NCI-H1092 (cell line): ENCODE measurements at places on chromosomes 11 and 22.

- no peak for DNase-seq
Measured at GRCh38 chr11:487571-488021, 19.4 kb downstream of the RNH1 start.

- no peak for DNase-seq
Measured at GRCh38 chr11:22786475-22786874, 43.1 kb downstream of the SVIP start.

DNA sequence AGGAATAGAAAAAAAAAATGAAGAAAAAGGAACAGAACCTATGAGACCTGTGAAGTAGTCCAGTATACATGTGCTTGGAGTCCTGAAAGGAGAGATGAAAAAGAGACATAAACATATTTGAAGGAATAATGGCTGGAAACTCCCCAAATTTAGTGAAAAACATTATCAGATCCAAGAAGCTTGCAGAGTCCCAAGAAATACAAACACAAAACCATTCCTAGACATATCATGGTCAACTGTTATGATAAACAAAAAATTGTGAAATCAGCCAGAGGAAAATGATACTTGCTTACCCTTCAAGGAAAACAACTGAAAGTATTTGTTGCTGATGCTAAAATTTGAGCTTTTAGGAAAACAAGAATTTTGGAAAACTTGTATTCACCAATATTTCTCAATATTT lies 250.1 kb downstream of the DDX10 start:
- no peak for DNase-seq

DNA sequence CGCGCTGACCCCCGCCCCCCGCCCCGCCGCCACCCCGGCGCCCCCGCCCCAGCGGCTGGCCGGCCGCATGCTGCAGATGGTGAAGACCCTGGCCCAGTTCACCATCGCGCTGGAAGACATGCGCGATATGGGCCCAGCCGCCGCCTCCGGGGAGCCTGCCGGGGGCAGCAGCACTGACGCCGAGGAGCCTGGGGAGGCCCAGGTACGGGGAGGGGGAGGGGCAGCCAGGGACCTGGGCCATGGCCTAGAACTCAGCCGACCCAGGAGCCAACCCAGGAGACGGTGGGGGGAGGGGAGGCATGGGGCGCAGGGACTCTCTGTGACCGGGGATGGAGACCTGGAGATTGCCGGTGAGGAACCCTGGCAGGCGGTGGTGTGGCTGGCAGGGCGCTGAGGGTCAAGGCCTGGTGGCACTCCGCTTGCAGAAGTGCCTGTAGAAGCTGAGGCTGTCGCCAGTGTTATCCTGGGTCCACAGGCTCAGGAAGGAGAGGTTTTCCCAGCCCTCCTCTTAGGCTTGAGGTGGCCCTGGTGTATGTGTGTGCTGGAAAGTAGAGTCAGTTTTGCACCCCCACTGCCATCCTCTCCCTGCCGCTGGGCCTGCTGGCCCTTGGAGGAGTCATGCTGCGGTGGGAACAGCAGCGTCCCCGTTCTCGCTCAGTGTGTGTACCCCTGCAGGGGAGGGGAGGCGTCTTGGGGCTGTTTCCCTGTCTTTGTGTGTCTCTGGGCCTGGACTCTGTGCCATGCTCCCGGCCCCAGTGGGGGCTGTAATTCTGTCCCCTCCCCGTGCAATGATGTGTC lies 32.9 kb upstream of the RELT start:
- DNase-seq: peak; percentile 17

- DNase-seq: no peak
Measured at GRCh38 chr22:31602259-31602952, 59.6 kb downstream of the PISD start.

- no peak for DNase-seq
Measured at GRCh38 chr11:123203934-123204333, 8.9 kb upstream of the CLMP start.

DNA sequence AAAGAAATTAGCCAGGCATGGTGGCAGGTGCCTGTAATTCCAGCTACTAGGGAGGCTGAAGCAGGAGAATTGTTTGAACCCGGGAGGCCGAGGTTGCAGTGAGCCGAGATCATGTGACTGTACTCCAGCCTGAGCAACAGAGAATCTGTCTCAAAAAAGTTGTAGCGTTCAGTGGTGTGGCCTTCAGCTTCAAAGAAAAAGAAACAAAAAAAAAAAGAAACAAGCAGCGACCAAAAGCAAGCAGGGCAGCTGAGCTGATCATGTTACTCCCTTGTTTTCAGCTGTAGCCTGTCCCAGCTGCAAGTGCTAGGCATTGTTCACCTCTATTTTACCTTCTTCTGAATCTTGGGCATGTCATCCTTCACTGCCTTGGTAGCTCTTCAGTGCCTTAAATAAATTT lies 37.0 kb downstream of the SFI1 start:
- no peak for DNase-seq

GRCh38 chr22:27150544-27150941 lies 493.2 kb downstream of the MIAT start:
- DNase-seq: no peak

GRCh38 chr11:109726061-109726460 lies 304.1 kb downstream of the C11orf87 start:
- DNase-seq: no peak

GRCh38 chr22:26310616-26311015 lies 118.4 kb upstream of the ASPHD2 start:
- DNase-seq: no peak

DNA sequence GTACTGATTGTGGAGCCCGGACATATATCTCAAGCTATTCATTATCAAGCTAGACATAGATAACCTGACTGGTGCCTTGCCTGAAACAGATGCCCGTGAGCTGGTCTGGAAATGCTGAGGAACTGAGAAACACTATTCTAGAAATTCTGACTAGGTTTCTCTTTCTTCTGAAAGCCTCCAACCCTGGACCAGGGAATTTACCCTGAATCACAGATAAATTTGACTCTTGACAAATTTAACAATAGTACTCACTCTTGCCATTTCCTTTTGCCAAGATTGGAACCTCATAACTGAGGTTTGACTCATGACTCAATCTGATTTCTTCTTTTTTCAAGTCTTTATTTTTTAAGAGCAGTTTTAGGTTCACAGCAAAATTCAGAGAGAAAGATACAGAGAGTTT lies 189.6 kb upstream of the SYN3 start:
- no peak for DNase-seq

DNA sequence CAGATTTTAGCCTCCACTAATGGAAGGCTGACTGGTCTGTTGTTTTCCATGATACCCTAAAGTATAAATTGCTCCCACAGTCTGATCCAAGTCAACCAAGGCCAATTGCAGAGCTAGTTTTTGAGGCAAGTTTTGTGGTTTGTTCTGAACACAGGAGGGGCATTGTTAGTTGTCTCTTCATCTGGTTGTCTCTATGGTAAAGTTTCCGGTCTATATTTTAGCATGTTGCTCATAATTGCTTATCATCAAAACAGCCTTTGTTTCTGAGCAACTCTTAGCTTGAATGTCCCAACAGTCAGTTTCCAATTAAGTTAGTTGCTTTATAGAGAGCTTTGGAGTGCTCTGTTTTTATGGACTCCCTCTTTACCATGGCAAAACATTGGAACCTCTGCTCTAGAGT lies 217.6 kb upstream of the CARD18 start:
- no peak for DNase-seq

DNA sequence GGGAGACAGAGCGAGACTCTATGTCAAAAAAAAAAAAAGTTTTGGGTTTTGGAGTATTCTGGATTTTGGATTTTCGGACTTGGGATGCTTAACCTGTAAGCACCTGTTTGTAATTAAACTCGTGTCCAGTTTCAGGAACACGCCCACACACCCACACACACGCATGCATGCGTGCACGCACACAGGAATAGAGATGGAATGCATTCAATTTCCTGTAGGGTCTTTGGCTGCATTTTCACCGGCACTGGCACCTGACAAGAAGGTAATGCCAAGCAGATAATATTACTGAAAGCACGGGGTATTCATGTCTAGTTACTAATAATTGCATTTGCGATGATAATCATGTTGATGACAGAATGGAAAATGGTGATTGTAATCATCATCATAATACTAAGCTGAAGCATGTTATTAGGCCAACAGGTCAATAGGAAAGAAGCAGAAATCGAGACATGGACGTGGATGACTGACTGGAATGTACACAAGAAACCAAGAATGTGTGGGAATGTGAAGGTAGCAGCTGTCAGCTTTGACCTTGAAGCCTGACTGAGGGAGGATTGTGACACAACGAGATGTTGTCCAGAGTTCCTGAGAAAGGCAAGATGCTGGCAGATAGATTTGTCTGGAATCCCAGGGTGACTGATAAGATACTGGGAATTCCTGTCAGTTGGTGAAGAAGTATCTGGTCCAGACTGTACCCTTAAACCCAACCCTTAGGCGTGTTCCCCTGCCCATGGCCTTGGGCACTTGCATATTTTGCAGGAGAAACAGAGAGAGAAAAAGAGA lies 108.6 kb downstream of the SYN3 start:
- no peak for DNase-seq

DNA sequence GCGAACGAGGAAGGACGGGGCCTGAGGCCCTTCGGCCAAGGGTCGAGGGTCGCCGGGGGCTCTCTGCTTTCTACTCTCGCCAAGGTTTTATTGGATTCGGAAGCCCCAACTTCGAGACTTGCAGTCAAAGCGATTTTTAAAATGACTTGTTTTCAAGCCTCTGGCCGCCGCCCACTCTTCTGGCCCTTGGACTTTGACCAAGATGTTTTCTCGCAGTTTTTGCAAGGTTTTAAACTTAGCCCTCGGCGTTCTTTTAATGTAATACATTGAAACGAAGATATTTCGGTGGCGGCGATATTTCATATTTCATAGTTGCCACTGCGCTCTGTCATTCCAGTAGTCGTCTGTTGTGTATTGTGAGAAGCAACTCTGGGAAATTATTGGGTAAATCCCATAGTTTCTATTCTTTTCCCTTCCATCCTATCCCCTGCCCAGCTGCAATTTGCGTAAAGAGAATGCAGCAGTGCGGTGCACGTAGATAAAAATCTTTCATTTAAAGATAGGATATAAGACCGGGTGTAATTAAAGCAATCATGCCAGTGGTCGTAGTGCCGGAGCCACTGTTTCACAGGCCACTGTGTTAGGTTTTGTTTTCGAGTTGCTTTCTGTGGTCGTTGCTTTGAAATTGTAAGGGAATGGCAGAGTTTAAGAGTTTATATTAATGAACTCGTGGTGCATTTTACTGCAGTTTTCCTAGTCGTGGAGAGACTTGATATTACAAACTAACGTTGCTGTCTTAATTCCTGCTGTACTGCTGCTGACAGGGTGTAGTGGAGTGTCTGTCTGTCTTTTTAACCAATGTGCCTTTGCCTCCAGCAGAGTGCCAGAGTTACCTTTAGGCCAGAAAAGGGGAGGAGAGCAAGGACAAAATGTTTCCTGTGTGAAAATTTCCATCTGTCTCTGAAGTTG lies 702 bp downstream of the BIRC2 start:
- no peak for DNase-seq

DNA sequence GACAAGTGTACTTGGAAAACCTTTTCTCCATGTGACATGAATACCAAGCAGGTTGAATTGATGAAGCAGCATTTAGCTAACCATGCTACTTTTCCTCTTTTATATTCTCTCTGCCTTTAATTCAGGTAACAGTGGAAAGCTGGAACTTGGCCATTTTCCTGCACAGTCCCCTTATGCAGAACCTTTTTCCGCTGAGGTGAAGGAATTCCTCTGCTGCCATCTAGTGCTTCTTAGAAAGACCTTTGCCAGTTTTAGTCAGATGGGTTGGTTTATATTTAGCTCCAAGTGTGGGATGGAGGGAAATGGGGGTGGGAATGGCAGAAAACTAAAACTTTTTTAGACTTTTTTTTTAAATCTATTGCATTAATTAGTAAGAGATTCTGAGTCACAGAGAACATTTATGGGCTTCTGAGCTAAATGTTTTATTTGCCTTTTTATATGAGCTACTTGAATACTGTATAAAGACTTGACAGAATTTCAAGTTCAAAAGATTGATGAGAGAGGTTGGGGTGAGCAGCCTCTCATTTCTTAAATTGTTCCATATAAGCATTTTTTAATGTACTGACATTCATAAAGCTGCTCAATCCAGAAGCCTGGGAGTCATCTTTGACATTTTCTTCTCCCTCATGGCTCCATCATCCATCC lies 153.9 kb upstream of the ZC3H12C start:
- peak; percentile 84 for DNase-seq

DNA sequence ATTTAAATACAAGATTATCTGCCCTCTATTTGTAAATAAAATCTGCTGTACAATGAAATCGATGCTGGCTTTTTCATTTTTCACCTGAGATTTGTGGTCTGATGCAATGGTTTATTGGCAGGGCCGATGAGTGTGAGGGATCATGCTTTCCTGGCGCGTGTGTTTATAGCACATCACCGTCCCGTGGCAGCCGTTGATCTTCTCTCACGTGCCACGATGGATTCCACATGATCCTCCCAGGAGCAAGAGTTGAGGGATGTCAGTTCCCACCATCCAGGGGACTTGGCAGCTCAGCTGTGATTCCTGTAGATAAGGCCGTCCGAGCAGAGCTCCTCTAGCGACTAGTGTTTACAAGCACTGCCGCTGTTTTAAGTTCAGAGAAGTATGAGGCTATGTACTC lies 213.7 kb downstream of the TBC1D22A start:
- DNase-seq: no peak

GRCh38 chr22:50276143-50276542 lies 6.0 kb upstream of the MAPK11 start:
- no peak for DNase-seq
